ENCODE measurements at places on chromosomes 5 and 9.

- no peak for DNase-seq
These were observed 255.1 kb downstream of the MAT2B start for GRCh38 chr5:163760498-163760897.

GRCh38 chr5:160039810-160040470, 31.0 kb downstream of the TTC1 start:
- DNase-seq, result no peak

- DNase-seq, result no peak
These were observed 37.2 kb downstream of the RCL1 start for GRCh38 chr9:4829969-4830368.

GRCh38 chr9:32398207-32398606, 13.8 kb downstream of the ACO1 start:
- DNase-seq, result peak; percentile 53

DNA sequence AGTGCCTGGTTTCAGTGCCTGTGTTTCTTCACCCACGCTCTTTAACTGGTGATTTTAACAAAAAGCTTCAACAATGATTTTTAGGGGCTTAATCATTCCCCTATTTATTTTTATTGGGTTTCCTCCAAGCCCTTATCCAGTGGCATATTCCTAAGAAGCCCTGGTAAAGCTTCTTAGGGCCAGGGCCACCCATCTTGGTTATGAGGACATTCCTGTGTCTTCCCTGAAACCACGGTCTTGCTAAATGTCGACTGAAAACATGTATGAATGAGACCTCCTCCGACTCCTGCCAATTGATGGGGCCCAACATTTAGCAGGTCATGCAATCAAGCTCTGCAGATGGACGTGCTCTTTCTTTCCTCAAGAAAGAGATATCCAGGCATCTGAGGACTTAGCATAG, 13.7 kb upstream of the CARTPT start:
- no peak for DNase-seq

DNA sequence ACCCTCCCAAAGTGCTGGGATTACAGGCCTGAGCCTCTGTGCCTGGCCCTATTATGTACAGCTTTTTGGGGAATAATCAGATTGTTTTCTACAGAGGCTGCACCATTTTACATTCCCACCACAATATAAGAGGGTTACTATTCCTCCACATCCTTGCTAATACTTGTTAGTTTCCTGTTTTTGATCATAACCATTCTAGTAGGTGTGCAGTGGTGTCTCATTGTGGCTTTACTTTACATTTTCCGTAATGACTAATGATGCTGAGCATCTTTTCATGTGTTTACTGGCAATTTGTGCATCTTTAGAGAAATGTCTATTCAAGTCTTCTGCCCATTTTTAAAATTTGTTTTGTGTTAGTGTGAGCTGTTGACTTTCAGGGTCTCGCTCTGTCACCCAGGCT, 18.3 kb downstream of the PTPN3 start:
- DNase-seq, result no peak

DNA sequence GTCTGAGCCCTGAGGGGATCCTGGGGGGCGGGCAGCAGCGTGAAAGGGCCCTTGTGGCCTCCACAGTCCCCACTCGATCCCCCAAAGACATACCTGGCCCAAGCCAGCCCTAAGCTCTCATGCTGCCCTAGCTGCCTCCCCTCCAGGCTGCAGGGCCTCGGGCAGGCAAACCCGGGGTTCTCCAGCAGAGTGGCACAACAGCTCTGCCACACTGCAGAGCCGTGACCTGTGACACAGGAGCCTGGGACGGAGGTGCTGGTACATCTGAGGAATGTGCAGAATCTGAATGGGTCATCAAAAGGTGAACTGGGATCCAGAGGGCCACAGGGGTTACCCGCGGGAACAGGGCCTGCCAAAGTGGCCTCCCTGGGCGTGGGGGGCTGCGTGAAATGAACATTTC, 163.2 kb downstream of the DAB2IP start:
- DNase-seq, result no peak

DNA sequence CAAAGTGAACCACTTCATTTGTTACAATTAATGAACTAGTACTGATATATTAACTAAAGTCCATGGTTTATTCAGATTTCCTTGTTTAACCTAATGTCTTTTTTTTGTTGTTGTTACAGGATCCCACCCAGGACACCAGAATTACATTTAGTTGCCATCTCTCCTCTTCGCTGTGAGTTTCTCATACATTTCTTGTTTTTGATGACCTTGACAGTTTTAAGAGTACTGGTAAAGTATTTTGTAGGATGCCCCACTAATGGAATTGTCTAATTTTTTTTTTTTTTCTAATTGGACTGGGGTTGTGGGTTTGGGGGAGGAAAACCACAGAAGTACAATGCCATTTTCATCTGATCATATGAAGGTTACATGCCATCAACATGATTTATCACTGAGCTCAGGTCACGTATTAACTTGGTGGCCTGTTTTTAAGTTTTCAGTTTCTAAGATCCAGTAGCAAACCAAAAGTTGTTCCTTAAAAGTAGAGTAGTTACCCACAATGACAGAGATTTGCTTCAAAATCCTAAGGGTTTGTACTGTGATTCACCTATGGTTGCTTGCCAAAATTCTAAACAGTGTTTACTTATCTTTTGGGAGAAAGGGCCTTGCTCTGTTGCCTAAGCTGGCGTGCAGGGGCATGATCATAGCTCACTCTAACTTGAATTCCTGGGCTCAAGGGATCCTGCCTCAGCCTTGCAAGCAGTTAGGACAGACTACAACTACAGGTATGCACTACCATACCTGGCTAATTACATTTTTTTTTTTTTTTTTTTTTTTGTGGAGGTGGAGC, 4.5 kb upstream of the OTULIN start:
- DNase-seq, result no peak

DNA sequence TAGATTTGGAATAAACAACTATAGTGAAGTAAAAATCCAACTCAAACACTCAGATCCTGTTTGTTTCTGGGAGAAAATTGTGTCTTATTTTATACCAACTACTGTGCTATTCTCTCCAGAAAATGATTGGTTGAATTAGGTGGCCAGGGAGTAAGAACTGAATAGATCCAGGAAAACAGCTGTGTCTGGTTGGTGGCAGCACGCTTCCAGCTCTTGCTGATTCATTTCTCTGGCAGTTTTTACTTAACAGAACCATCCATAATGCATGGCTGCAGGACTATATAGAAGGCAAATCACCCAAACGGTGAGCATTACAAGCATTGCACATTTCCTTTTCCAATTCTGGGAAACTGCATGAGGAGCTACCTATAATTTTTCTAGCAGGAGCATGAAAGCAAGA, 29.5 kb downstream of the DMAC1 start:
- DNase-seq, result no peak

DNA sequence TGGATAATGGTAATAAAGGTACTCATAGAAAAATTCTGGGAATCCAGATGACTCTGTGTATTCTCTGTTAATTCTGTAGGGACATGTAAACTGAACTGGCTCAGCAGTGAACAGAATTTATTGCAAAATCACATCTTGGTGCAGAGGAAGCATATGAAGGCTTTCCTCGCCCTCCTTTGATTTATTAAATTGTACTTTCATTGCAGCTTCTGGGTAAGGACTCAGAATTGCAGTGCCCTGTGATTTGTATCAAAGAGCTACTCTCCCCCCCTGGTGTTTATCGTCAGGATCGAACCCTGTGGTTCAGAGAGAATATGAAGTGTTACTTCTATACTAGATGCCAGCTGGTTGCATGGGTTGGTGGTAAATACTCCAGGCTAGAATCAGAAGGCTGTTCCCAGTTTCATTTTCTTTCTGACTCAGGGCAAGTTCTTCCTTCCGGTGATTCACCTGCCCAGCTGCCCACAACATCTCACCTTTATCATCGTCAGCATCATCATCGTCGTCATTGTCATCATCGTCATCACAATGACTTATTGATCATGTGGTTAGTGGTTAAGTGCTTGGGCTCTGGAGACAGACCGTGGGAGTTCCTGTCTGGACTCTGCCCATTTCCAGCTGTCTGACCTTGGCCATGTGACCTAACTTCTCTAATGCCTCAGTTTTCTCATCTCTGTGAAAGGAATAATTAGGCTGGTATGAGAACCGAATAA, 238.8 kb downstream of the ARHGAP26 start:
- peak; percentile 80 for DNase-seq

- DNase-seq, result no peak
These were observed 113.1 kb downstream of the LIFR start for GRCh38 chr5:38443390-38443789.

- DNase-seq, result no peak
These were observed 72.9 kb downstream of the RCL1 start for GRCh38 chr9:4865681-4866080.
